Endodermal cell (in vitro differentiated cells): ENCODE measurements at places on chromosomes 1 and 21. TPM values are rescaled to one million over a fixed set of nuclear protein-coding genes. Genes with fewer than 3 reads are reported as not detected.
A peak's percentile ranks its signal among the peaks of the same experiment; 100 is the strongest.

DNA sequence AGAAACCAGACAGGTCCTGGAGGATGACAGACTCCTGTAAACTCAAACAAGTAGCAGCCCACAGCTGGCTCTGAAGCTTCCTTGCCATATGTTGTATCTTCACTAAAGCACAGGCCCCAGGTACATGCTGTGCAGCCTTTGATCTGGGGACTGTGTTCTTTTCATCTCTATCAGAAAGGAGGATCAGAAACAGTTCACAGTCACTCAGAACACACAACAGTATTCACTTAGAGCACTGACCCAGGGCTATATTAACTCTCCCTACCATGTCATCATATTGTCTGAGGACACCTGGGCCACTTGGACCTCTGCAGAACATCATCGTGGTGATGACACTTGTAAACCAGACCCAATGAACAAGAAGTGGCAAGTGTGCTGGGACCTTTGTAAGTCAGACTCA, 222.0 kb downstream of the SETD4 start:
- peak; percentile 23 for DNase-seq

DNA sequence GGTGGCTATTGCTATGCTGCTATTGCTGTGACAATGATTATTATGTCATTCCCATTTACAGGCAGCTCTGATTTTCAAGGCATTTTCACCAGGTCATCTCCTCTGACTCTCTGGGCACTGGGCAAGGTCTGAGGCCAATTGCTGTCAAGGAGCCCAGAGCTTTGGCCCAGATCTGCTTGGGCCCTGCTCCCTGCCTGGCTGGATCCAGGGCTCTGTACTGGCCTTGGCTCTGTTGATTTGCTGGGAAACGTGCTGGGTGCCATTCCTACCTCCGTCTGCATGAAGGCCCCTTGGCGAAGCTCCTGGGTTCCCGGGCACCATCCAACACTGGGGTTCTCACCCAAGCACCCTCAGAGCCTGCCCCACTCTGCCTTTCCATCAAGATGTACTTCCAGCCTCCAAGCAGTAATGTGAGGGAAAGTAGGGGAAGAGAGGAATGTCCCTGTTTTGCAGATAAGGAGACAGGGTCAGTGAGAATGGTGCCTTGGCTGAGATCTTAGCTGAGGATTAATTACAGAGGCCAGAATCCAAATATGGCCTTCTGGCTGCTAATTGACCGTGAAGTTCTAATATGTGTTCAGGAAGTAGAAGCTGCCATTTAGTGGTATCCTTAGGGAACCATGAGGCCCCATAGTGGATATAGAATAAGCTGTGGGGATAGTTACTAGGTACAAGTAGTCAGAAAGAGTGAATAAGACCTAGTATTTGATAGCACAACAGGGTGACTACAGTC, 63.9 kb downstream of the HTR6 start:
- no peak for DNase-seq

LRRC39 gene
- total RNA-seq: 0.65 to 0.84 TPM (median 0.68 TPM) in 3 replicates

LCE1A gene
- not detected in 3 replicates for total RNA-seq

SH2D1B gene
- 0.16 TPM in 1 of 2 replicates, not detected in the other for total RNA-seq

EDARADD gene
- 5.0 to 7.6 TPM (median 5.5 TPM) in 3 replicates for total RNA-seq

CD48 gene
- 0.55 and 0.70 TPM in 2 replicates for total RNA-seq

USH2A gene
- total RNA-seq: 0.16 to 0.62 TPM (median 0.17 TPM) in 3 replicates

DNM3 gene
- 0.28 to 0.57 TPM (median 0.53 TPM) in 3 replicates for total RNA-seq

CYP4X1 gene
- 6.6 to 12.9 TPM (median 12.5 TPM) in 3 replicates for total RNA-seq
